NCI-H446 treated with DMSO at 0.1 percent for 48 hours (cell line): ENCODE measurements at places on chromosomes 1 and 21.

DNA sequence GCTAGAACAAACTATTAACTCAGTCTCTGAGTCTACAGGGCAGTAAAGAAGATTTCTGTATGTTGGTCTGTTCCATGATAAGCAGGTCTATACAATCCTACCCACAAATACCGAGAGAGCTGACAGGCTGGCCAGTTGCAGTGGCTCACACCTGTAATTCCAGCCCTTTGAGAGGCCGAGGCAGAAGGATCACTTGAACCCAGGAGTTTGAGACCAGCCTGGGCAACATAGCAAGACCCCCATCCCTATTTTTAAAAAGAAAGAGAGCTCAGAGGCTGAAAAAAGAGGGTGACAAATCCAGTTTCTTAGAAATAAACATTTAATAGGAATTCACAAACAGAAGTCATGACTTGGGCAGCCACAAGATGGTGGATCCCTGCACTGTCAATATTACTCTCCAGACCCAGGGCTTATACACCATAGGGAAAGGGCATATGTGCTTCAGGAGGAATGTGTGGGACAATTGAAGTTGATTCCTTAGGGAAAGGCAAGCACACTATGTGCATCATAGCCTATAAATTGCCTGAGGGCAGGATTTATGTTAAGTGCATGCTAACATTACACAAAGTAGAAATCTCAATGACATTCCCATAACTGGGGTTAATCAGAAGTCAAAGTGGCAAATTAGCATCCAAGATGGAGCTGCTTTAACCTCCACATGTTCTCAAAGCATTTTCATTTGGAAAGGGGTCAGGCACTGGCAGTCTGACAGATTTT lies 66.8 kb downstream of the SLC16A1 start:
- DNase-seq: no peak

DNA sequence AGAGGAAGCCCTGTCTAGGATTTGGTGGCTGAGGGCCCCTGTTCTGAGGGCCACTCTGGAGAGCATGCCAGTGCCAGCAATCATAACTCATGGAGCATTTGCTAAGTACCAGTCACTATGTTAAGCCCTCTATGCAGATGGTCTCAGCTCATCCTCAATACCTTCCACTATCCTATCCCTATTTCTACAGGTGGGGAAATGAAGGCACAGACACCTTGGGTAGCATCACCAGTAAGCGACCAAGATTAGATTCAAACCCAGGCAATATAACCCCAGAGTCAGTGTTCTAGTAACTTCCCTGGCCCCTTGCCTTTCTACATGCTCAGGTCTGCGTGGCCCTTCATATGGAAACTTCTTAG lies 7.9 kb upstream of the NBPF1 start:
- DNase-seq: no peak

DNA sequence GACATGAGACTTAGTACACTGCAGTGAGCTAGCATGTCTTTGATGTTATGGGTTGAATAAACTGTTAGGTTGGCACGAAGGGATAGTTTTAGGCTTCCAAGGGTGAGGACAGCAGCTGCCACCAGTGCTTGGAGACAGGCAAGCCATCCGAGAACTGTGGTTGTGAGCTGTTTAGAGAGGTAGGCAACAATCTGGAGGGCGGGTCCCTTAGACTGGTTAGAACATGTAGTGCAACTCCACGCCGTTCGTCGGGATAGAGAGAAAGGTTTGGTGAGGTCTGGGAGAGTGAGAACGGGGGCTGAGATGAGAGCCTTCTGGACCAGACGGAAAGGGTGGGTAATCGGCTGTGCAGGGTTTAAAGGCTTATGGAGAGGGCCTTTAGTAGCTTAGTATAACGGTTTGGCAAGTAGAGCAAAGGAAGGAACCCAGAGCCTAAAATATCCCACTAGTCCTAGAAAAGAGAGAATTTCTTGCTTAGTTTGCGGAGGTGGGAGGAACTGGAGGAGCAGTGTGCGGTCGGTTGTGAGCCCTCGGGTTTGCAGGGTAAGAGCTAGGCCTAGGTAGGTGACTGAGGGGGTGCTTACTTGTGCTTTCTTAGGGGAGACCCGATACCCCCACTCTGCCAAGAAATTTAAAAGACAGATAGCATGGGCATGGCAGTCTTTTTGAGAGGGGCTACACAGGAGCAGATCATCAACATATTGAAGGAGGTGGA lies 72.8 kb downstream of the CNST start:
- DNase-seq: no peak

DNA sequence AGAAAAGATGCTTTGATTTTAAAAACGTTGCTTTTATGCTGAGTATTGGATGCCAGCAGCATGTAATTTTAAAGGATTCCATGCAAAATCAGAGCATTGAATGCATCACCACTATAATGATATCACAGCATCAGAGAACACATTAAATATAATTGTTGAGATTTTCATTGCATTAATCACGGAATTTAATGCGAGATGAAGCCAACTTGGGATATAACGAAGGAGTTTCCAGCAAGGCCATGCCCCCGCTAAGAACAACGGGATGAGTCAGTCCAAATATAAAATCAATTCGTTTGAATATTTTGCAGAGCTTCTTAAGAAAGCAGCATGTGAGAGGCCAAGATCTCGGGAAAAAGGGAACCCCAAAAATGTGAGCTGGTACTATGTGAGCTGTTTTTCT lies 423.4 kb upstream of the CHRM3 start:
- DNase-seq: no peak

GRCh38 chr1:54809496-54810074 lies 8.5 kb upstream of the TTC22 start:
- DNase-seq: no peak

DNA sequence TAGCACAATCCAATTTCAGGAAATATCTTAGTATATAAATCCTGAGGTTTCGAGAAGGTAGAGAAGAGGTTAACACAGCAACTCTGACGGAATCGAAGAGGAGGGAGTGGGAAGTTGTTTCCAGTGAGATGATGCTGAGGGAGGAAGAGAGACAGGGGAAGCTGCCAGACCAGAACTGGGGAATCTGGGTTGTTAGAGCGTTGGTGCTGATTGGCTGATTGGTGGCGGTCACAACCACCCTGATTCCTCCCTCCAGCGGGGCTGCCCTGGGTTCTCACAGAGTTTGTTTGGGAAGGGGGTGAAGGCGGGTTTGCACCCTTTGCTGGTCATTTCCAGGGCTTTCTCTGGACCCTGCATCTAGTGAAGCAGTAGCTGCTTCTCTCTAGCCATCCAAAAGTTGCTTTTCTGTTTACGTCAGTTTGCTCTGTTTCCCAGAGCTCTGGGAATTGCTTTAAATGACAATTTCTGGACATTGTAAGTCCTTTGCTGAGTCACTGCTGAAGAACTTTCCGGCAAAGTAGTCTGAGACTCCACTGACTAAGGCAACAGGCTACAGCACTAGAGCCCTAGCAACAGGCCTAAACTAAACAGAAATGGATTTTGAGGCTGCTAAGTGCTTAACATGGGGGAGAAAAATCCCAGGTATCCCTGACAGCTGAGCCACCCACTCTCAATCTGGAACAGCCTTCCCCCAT lies 90.1 kb downstream of the TENT5C start:
- no peak for DNase-seq

- no peak for DNase-seq
These were observed 37.7 kb upstream of the IGSF5 start for GRCh38 chr21:39707316-39707715.

- no peak for DNase-seq
These were observed 174.6 kb downstream of the TRIM33 start for GRCh38 chr1:114336360-114336759.

- peak; percentile 48 for DNase-seq
These were observed at the start of gene DDAH1 for GRCh38 chr1:85465099-85465785. TSS of gene DDAH1 (minus strand) at chr1:85465159. CDS start at chr1:85465045, 114 bp downstream.

DNA sequence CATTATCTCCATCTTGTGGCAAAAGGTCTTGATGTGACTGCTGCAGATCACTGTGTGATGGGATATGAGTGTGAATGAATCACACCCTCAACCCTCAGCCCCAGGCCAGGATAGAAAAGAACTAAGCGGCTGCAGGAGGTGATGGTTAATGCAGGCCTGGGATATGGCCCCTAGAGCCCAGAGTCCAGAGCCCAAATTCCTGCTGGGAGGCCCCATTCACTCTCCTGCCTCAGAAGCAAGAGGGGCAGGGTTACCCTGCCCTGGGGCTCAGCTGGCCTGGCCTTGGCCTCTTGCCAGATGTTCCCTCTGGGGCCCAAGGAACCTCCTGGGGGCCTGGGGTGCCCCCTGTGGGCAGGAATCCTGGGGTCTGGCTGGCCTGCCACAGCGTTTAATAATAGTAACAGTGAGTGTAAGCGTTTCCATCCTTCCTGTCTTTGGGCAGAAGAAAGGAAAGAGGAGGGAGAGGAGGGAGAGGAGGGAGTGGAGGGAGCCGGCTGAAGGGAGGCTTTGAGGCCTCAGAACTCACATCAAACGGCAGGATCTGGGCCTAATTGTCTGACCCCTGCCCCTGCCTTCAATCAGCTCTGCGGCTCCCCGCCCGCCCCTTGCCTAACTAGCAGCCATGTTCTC lies 26.2 kb downstream of the DMAP1 start:
- DNase-seq: no peak

DNA sequence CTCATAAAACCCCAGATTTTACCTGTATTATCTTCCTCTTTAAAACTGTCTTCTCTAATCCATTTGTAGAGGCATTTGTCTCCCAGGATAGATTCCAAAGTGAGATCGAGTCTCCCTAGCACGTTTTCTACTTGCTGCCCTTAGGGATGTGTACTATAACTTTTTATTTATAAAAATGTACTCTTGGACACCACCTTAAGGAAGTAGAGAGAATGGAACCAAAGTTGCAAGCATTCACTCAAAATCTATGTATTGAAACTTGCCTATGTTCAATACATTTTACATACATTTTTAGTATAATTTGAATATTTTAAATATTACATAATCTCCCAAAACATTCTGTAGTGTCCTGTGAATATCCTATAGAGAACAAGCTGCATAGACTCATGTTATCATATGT lies 842 bp upstream of the SPRR2A start:
- no peak for DNase-seq

DNA sequence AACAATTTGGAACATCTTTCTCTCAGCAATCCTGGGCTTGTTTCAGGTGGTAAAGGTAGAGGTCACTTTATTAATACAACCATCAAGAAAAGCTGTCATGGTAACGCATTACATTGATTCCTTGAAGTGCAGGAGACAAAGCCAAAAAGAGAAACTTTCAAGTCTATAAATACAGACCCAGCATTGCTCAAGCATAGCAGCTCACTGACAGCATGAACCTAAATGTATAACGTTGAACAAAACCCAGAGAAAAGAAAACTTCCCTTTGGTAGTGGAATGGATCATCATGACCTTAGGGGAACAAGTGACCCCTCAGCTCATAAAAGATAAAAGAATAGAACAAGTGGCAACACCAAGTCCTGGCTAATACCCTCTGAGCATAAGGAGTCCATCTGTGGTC lies 332.2 kb downstream of the NTNG1 start:
- no peak for DNase-seq

DNA sequence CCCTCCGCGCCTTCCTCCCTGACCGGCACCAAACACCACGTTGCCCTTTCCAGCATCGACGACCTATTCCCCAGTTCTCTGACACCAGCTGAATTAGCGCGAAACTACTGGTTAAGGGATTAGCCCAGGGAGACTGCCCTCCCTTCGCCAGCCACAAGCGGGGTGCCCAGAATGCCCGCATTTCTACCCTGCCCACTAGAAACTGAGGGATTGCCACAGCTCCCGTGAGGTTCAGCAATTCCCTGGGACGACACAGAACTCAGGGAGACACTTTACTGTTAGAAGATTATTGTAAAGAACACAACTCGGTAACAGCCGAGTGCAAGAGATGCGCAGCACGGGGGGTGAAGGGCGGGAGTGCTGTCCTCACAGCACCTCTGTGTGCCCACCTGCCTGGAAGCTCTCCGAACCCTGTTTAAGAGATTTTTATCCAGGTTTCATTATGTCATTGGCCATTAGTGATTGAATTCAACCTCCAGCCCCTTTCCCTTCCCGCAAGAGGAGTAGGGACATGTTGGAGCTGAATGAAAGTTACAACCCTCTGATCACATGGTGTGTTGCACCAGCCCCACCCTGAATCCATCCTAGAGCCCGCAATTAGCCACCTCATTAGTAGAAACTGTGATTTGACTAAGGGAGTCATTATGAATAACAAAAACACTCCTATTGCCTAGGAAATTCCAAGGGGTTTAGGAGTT lies 15.8 kb upstream of the RIPPLY3 start:
- no peak for DNase-seq

- DNase-seq: no peak
These were observed 102.9 kb upstream of the PTGFR start for GRCh38 chr1:78387871-78388270.

DNA sequence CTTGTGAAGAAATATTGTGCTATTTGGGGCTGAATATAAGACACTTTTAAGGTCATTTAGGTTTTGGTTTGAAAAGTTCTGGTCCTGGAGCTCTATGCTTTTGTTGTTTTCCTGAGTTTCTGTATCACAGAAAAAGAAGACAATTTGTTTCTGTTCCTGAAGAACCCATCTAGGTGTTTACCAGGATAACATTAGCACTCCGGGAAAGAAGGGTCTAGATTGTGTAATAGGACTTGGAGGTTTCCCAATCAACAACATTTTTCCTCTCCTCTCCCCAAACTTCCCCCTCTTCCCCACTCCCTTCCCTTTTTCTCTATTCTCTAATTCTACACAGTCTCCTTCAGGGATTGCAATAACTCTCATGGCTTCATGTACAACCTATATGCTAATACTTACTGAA lies 78.7 kb downstream of the PTPRC start:
- no peak for DNase-seq

DNA sequence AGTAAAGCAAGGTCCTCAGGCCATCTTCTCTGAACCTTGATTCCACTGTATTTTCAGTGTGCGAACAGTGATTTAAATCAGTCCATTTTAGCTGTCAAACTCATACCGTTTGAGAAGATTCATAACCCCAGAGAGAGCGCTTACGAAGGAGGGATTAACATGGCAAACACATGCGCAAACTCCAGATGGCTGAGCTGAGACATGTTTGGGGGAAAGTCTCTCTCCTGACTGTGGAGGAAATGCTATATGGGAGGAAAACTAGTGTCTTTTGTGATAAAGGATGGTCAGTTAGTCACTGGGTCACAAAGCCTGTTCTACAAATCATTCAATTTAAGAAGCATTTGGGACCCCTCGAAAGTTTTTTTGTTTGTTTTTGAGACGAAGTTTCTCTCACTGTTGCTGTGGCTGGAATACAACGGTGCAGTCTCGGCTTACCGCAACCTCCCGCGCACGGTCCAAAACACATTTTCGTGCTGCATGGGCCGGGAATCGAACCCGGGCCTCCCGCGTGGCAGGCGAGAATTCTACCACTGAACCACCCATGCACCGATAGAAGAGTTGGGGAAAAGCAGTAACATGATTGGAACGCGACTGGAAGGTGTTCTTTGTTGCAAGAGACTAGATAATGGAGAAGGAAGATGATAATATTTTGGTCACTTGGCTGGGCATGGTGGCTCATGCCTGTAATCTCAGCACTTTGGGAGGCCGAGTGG lies 58.4 kb upstream of the CXADR start:
- peak; percentile 71 for DNase-seq
